NCI-H524 (cell line): ENCODE measurements at places on chromosomes 11 and 22.

- DNase-seq = no peak
Observed at GRCh38 chr11:46161201-46161600, 39.9 kb upstream of the PHF21A start.

- no peak for DNase-seq
Observed at GRCh38 chr11:63616953-63617352, 2.7 kb upstream of the PLAAT3 start.

DNA sequence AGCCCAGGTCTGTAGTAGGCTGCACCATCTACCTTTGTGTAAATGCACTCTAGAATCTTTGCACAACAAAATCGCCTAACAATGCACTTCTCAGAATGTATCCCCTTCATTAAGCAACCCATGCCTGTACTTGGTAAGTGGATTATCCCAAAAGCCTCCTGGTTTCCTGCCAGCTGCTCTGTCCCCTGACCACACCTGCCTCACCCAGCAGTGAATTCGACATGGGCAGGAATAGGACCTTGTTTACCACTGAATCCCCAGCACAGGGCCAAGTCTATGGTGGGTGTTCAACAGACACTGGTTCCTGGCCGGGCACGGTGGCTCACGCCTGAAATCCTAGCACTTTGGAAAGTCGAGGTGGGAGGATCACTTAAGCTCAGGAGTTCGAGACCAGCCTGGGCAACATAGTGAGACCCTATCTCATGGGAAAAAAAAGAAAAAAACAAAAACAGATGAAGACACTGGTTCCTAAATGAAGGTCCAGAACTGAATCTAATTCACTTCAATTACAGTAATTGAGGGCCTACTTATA, 5.1 kb upstream of the SYCE3 start:
- peak; percentile 60 for DNase-seq

DNA sequence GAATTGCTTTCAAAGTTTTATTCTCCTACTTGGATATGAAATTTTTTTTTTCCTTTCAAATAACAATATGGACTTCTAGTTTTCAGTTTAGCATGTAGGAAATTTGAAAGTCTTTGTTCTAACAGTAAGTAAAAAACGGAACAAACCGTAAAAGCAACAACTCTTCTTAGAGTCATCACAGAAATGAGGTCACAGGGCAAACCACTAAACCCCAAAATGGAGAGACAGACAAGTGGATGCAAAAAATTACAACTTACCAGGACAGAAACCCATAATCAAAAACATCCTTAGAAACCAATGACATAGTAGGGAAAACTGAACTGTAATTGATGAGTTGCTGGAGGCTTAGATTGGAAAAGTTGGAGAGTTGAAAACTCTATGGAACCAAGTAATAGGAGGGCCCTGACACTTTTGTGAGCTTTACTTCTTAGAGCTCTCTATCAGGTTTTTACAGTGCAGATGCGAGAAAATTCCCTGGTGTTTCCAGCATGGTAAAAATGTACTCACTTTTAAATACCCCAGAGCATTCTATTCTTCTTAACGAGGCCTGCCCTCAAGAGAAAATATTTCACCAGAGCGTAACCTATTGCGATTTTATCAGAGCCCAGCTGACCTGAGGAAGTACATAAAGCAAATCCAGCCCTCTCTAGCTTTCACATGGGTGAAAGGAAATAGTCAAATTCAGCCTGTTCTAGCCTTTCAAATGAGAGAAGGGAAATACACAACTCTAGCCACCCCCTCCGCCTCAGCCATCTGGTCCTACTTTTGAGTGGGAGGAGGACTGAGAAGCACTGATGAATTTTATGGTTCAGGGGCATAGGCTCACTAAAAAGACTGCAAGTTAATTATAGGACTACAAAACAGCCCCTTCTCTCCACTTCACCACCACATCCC, 39.1 kb downstream of the CASP12 start:
- peak; percentile 68 for DNase-seq

DNA sequence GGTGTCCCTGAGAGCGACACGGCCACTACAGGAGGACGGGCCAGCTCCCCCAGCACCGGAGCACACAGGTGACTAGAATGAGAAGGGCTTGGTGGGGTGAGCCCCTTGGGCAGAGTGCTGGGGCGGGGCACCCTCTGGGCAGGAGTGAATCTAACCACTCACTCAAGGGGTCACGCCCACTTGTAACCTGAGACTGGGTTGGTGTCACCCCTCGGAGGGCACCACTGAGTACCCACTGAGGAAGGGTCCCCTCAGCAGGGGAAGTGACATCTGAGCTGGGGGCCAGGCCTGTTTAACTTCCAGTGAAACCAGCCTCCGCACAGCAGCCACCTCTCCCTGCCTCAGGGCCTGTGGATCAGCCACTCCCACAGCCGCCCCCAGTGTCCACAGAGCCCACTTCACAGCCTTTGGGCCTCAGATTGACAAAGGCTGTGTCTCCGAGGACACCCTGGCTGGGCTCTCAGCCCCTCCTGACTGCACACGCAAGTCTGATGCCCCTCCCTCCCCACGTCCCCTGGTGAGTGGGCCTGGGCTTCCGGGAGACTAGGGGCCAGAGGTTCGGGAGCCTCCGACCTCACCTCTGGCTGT, 5.6 kb downstream of the GATD1 start:
- DNase-seq = no peak

DNA sequence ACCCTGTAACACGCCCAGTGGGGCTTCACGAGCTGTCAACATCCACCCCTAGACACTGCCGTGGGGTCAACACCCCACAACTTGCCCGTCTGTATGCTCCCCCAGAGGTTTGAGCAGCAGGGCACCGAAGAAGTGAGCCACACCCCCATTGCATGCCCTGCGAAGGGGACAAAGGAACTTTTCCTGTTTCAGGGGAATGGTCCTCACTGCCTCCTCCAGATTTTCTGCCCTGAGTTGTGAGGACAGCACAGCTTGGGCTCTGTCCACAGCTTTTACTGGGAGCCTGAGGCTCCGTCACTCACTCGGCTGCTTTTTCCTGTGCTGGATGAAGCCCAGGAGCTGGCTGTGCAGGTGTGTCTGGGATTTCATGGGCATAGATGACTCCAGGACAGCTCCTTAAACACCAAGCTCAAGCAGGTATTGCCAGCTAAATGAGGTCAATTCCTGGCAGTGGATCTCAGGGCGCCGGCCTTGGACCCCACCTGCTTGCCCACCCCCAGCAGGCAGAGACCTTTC, 40.2 kb upstream of the CCDC188 start:
- no peak for DNase-seq

DNA sequence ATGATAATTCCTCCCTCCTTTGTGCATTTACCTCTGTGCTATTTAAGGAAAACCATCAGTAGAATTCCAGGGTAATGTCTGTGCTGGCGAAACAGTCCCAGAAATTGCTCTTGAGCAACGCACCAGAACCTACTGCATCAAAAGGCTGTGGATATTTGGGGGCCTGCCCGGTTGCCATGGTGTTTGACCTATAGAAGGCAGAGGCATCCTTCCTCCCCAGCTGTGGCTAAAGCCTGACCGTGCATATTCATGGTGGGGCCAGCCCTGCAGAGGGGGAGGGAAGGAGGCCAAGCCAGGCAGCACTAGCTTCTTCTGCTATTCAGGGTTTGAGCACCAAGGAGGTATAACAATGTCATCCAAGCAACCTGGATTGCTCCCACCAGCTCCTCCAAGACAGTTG, 215.0 kb upstream of the E2F8 start:
- no peak for DNase-seq

GRCh38 chr22:43113526-43114251, 3.1 kb downstream of the BIK start:
- no peak for DNase-seq

- DNase-seq = no peak
Observed at GRCh38 chr22:45210991-45211390, 29.7 kb downstream of the KIAA0930 start.
